ENCODE measurements at places on chromosomes 6 and 20.

GRCh38 chr6:26592649-26593048 is 4.1 kb upstream of the ABT1 start:
- DNase-seq, result peak; percentile 22

DNA sequence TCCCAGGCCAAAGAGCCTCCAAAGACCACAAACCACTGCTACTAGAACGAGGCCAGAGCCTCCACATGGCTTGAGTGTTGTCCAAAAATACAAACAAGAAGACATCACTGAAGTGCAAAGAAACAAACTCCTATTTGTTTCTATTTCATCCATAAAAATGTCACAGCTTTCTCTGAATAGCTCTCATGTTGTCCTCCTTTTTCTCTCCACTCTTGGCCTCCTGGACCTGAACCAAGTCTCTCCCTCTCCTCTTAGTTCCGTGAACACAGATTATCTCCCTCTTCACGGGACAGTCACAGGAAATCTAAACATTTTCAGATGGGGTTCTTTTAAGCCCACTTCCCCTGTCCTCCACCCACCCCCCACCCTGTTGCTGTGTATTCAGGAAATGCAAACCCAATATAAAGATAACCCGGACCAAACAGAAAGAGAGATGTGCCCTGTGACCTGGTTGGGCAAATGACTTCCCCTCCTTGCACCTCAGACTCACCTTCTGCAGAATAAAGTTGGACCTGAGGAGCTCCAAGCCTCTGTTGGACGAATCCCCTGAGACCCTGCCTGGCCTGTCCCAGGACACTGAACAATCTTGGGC is 75.8 kb upstream of the MRPS10 start:
- DNase-seq, result no peak

DNA sequence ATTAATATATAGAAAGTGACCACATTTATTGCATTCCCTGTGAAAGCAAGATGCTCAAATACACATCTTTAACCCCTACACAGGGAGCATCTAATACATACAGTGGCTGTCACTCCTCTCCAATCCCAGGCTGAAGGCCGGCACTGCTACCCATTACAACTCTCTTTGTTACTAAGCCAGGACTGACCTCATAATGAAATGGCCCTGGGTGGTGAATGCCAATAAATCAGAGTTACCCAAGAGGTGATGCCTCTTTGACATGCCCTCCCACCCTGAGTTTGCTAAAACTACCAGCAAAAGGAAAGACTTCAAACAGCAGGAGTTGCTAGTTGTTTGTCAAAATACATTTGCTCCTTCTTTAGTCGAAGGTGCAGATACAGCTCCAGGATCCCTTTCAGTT is 214.2 kb downstream of the FOXA2 start:
- no peak for DNase-seq

GRCh38 chr20:61482056-61482887 is 230.2 kb downstream of the CDH4 start:
- peak; percentile 6 for DNase-seq

DNA sequence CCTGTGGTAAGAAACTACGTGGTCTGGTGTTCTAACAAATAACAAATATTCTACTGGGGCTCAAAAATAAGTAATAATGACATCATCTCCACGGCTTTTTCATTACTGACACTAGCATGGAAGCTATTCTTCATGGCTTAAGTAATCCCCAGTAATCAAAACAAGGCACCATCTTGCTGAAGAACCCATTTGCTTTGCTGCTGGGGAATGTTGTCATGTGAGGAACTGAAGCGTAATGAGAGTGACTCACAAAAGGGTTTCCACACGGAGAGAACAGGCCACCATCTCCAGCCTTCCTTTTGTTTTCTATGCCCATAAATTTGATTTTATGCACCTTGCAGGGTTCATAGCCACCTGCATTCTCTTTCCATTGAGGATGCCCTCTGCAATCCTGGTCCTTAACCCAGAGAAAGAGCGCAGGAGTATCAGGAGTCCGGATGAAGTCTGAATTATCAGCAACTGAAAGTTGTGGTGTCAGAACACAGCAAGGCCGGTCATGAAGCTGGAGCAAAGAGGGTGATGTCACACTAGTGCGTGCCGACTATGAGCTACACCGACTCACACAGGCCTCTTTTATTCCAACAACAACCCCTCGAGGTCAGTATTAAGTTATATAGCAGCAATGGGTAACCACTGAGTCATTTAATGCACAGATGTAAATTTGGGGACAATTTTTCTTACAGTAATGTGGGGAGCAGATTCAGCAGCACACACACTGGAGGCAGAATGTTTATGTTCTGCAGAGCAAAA is 173.7 kb upstream of the SSTR4 start:
- DNase-seq, result peak; percentile 33

Measured in Caki2 (cell line).